ENCODE measurements at places on chromosomes 2 and 18.
A peak's percentile ranks its signal among the peaks of the same experiment; 100 is the strongest.

GRCh38 chr2:17911491-17912260, 33.2 kb downstream of the KCNS3 start:
- no peak for DNase-seq

GRCh38 chr18:24875286-24875685, 414.8 kb downstream of the HRH4 start:
- DNase-seq, result no peak

DNA sequence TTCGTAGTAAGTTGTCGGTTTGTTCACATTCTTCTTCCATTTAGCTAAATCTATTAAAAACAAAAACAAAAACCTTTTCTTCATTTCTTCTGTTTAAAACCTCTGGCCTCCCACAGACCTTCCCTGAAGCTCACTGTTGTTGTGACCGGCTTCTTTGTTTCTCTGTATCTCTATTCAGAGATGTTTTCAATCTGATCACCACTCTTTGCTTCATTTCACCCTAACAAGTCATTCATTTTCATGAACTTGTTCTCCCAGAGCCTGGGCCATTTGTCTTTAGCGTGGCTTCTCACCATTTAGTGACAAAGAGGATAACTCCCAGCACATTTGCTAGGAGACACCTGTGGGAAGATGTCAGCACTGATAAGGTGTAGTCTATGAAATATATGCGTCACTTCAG, 794.2 kb downstream of the ERBB4 start:
- DNase-seq, result no peak

GRCh38 chr2:222080141-222080540, 218.7 kb downstream of the PAX3 start:
- no peak for DNase-seq

DNA sequence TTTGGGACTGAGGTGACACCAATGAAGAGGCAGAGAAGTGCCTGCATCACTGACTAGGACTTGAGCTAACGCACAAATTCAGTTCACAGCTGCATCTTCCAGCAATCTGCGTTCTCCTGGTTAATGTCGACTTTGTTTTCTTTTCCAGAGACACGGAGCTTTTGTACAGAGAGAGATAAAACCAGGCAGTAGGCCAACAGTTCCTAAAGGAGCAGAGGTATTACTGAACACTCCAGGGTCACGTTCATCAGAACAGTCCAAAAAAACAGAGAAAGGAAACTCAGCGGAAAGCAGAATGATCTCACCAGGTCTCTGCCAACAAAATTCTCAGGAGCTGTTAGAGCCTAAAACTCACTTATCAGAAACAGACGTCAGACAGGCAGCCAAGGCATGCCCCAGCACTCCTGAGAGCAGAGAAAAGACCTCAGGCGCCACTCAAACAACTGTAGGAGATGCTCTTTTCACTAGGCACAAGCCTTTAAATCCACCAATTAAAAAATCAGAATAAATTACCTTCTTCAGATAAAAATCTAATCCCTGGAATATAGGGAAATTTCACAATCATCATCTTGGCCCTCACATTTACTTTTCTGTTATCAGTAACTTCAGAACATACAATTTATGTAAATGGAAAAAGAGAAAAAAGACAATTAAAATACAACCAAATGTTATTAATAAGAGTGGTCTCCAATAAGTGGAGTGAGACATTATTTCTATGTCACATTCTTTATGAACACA, 95.9 kb upstream of the SPTBN1 start:
- no peak for DNase-seq

DNA sequence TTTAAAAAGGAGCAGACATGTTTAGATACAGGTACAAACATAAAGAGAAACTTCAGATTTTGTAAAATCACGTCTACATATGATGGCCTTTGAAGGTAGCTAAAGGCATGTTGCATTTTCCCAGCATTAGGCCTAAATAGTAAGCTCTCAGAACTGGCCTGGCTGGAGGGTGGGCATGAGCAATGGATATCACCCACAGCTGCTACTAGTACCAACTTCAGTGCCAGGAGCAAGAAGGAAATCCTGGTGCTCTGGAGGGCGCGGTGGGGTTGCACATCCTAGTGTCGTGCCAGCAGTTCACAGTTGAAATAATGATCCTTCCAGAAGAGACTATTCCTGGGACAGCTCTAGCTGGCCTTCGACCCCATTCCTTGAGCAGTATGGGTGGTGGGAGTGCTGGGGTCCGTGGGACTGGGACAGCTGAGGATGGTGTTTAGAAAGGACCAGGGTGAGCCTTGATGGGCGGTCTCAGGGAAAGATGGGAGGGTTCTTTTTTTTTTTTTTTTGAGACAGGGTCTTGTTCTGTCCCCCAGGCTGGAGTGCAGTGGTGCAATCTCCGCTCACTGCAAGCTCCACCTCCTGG, 4.9 kb downstream of the DES start:
- DNase-seq, result no peak

DNA sequence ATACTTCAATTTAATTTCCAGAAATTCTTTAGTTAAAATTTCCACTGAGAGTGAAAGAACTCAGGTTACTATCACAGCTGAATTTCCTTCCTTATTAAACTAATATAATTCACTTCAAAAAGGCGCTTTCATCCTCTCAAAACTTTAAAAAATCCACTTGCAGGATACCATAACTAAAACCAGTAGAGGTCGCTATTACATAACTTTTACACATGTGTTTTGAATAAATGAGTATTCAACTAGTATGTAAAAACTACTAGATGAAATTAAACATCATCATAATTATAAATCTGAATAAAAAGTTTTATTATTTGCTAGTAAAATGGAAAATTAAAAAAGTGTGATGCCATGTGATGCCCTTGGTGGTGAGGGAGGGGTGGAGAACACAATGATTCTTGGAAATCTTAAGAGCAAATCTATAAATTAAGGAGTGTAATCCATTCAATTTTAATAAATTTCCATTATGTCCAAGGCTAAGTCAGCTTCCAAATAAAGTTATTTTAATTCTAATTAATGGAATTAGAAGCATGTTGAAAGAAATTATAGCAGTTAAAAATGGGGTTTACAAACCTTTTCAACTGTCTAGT, 61.4 kb downstream of the SOS1 start:
- peak; percentile 24 for DNase-seq

- DNase-seq, result no peak
These were observed 97.3 kb upstream of the FZD5 start for GRCh38 chr2:207867056-207867455.

DNA sequence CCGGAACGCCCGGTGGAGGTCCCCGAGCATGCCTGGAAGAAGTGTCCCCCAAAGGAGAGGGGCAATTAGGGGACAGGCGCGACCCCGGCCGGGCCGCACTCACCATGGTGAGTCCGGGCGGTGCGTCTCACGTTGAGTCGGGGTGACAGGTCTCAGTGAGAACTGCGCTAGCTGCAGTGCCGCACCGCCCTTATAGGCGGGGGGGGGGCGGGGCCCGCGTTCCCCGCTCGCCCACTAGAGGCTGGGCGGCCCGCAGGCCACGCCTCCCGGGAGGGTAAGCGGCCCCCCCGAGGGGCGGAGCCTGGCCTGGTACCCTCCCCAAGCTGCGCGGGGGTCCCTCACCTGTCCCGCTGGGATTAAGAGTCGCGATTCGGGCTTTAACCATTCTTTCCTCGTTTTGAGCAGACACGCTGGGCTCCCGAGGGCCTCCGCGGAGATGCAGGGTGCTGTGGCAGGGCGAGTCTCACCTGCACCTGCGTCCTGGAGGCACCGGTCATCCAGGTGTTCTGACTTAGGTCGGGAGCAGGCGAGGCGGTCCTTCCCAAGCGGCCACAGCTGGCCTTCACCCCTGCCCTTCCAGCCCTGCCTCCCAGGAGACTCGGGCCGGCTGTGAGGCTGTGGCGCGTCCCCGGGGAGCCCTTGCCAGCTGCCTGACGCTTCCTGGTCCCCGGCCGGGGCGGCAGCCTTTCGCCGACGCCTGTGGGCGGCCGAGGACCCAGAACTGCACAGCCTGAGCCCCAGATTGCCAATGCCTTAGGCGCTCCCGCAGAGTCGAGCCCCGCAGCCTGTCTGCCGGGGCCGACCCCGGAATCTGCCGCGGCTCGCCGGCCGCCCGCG, at the start of gene TUBA4A:
TSS of gene TUBA4A (minus strand) at position 166 of the 837 bp plus-strand sequence. CDS start at position 106, 60 bp downstream.
- DNase-seq, result peak; percentile 100

GRCh38 chr2:58614219-58614618, 373.1 kb upstream of the FANCL start:
- DNase-seq, result no peak

GRCh38 chr2:3857576-3857975, 154.2 kb downstream of the DCDC2C start:
- no peak for DNase-seq

DNA sequence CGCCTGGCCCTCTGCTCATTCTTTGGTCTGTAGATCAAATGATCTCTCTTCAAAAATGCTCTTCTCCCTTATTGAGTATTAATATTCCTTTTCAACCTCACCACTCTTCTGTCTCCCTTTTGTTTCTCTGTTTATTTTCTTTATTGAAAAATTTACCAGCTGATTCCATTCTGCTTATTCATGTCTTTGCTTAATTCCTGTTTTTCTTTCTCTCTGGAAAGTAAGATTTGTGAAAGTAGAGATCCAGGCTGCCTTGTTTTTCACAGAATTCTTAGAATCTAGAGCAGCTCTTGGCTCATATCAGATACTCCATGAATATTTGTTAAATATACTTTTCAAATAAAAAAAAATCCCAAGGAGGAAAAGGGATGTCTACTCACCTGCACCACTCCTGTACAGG, 157.0 kb downstream of the DOCK10 start:
- DNase-seq, result no peak

GRCh38 chr2:102668171-102668570, 48.8 kb downstream of the SLC9A2 start:
- no peak for DNase-seq

- no peak for DNase-seq
These were observed 4.7 kb downstream of the DPYSL5 start for GRCh38 chr2:26852405-26853306.

GRCh38 chr2:229873123-229873581, 48.7 kb downstream of the TRIP12 start:
- DNase-seq, result no peak

GRCh38 chr2:229708335-229708734, 6.0 kb downstream of the DNER start:
- no peak for DNase-seq
